Nephron progenitor cell (in vitro differentiated cells): ENCODE measurements at places on chromosomes 11 and 22.

- no peaks in the 10 kb centered on the region for H3K27me3 ChIP-seq
- no peak for DNase-seq
Measured at GRCh38 chr11:77687088-77687487, 49.5 kb upstream of the CLNS1A start.

DNA sequence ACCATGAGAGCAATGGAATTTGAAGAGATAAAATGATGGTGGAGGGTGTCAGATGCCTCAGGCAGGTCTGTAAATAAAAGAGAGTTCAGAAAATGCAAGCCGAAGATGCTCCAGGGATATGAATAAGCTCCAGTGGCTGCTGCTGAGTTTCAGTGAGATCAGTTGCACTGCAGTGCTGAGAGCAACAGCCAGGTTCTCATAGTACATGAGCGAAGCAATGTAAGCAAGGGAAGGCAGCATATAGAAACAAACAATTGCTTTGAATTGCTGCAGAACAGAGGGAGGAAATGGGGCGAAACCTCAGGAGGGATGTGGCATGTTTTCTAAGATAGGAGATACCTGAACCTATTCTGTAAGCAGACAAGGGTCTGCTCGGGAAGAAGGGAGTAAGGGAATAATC is 369.5 kb downstream of the AASDHPPT start:
- no peaks in the 10 kb centered on the region for H3K36me3 ChIP-seq
- no peak for DNase-seq
- H3K4me1 ChIP-seq = peaks cover 14% of the 10 kb centered on the region
- no peaks in the 10 kb centered on the region for H3K27me3 ChIP-seq
- no peak overlapping the region for H3K27ac ChIP-seq

GRCh38 chr22:41821471-41822316 is 11.2 kb upstream of the SREBF2 start:
- no peak for DNase-seq
- H3K27me3 ChIP-seq = peaks cover 3% of the 10 kb centered on the region
- peaks cover 43% of the 10 kb centered on the region for H3K36me3 ChIP-seq
- peak overlapping the region; percentile 41 for H3K27ac ChIP-seq
- peaks cover 59% of the 10 kb centered on the region for H3K4me1 ChIP-seq

DNA sequence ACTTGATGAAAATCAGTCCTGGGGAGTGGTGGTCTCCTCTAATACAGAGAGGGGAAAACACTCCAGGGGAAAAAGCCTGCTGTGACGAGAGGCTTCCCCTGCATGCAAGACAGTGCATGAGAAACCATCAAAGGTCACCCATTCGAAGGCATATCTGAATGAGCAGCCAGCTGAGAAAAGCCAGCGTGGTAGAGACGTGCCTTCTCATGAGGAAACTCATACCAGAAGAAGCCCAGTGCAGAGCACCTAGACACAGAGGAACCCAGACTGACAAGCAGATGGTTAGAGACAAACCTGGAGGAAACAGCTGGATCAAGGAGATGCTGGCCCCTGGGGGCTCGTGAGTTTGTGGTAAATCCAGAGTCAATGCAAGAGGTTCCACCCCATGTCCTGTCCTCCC is 534.8 kb downstream of the BRD1 start:
- H3K4me1 ChIP-seq = peaks cover 24% of the 10 kb centered on the region
- peaks cover 6% of the 10 kb centered on the region for H3K36me3 ChIP-seq
- DNase-seq = no peak
- H3K27me3 ChIP-seq = peaks cover 15% of the 10 kb centered on the region

- peaks cover 14% of the 10 kb centered on the region for H3K27me3 ChIP-seq
- no peak overlapping the region for H3K27ac ChIP-seq
- H3K36me3 ChIP-seq = no peaks in the 10 kb centered on the region
- H3K4me1 ChIP-seq = peaks cover 5% of the 10 kb centered on the region
- no peak for DNase-seq
- no peak overlapping the region for H3K4me3 ChIP-seq
Measured at GRCh38 chr11:74418509-74418895, 20.3 kb upstream of the PGM2L1 start.

GRCh38 chr11:129230006-129230405 is 37.9 kb upstream of the ARHGAP32 start:
- H3K4me1 ChIP-seq = no peaks in the 10 kb centered on the region
- no peak overlapping the region for H3K27ac ChIP-seq
- DNase-seq = no peak
- no peak overlapping the region for H3K4me3 ChIP-seq

- H3K36me3 ChIP-seq = no peaks in the 10 kb centered on the region
- H3K27ac ChIP-seq = no peak overlapping the region
- peaks cover 61% of the 10 kb centered on the region for H3K27me3 ChIP-seq
- DNase-seq = peak; percentile 64
Measured at GRCh38 chr22:42376711-42377554, 55.3 kb downstream of the NFAM1 start.

DNA sequence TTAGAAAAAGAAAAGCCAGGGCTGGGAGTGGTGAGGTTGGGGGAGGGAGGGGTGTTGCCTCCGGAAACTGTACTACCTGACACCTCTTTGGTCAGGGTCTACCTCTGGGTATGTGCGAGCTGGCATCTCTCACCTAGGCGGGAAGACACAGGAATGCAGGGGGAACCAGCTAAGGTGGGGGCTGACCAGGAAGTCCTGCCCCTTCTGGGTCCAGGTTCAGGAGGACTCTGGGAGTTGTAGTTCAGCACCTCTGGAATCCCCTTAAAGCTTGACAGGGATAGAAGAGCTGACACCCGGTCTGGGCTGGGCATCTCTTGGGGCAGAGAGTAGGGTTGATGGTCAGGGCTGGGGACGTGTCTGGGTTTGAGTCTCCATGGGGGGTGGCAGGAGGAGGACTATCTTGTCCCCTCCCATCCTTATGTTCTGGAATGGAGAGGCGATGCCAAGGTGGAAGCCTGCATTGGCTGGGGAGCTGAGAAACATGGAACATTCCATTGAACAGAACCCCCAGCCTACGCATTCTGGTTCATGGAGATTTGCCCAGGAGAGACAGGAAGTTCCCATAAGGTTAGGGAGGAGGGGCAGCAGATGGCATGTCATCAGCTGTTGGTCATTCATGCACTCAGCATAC is 2.1 kb upstream of the KIAA1671 start:
- H3K36me3 ChIP-seq = no peaks in the 10 kb centered on the region
- peaks cover 5% of the 10 kb centered on the region for H3K27me3 ChIP-seq
- H3K4me1 ChIP-seq = peaks cover 61% of the 10 kb centered on the region
- H3K27ac ChIP-seq = no peak overlapping the region
- H3K4me3 ChIP-seq = peak overlapping the region; percentile 73

- DNase-seq = no peak
- H3K36me3 ChIP-seq = no peaks in the 10 kb centered on the region
- peaks cover 17% of the 10 kb centered on the region for H3K27me3 ChIP-seq
- H3K4me1 ChIP-seq = peaks cover 64% of the 10 kb centered on the region
- H3K4me3 ChIP-seq = no peak overlapping the region
Measured at GRCh38 chr22:48088926-48089536, 1326.6 kb downstream of the TBC1D22A start.

GRCh38 chr22:45164270-45165088 is 754 bp downstream of the NUP50 start:
- peak overlapping the region; percentile 77 for H3K27ac ChIP-seq
- peaks cover 4% of the 10 kb centered on the region for H3K27me3 ChIP-seq
- H3K4me1 ChIP-seq = peaks cover 56% of the 10 kb centered on the region
- peaks cover 31% of the 10 kb centered on the region for H3K36me3 ChIP-seq
- DNase-seq = peak; percentile 59
- H3K4me3 ChIP-seq = peak overlapping the region; percentile 97

DNA sequence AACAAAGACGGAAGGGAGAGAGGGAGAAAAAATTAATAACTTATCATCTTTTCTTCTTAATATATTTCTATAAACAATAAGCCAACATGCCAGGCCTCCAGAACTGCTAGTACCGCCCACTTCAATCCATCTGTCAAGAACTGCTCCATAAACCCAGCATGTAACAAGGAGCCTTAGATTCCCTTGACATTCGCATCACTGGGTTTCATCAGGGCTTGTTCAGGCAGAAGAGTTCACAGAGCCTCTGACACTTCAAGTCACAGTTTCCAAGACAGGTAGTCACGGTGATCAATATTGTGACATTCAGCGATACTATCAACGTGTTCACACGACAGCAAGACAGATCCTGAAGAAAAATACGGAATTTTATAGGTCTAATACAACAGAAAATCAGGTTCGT is 61.7 kb downstream of the LARGE2 start:
- peak overlapping the region; percentile 15 for H3K27ac ChIP-seq
- no peak for DNase-seq

DNA sequence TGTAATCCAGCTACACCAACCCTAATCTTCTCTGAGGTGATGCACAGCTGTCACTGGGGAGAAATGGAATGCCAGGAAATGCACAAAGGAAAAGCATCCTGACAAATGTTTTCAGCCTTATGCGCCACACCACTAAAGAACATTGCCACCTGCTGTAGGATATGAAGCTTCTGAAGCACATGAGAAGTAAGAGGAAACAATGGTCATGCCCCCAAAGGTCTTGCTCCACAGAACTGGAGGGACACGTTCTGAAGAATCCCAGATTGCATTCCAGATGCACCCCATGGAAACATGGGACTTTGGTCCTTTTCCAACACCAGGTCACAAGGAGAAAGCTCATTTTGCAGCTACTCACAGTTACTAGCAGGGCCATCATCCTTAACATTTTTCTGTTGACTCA is 48.7 kb upstream of the ZBED5 start:
- H3K4me1 ChIP-seq = peaks cover 18% of the 10 kb centered on the region
- DNase-seq = no peak
- no peak overlapping the region for H3K27ac ChIP-seq
- H3K4me3 ChIP-seq = no peak overlapping the region

- no peaks in the 10 kb centered on the region for H3K36me3 ChIP-seq
- peak within 1 kb of the TSS; percentile 52 for H3K27ac ChIP-seq
Measured at GRCh38 chr11:124935548-124936514, at the start of gene HEPACAM. Gene HEPACAM, minus strand, starts transcription at chr11:124936047. Its CDS starts 41 bp downstream, at chr11:124936006.

- H3K27ac ChIP-seq = peak overlapping the region; percentile 36
- H3K4me1 ChIP-seq = peaks cover 31% of the 10 kb centered on the region
- peak overlapping the region; percentile 95 for H3K4me3 ChIP-seq
- DNase-seq = no peak
- peaks cover 27% of the 10 kb centered on the region for H3K36me3 ChIP-seq
Measured at GRCh38 chr11:36377759-36378564, 81.9 kb downstream of the PRR5L start.

GRCh38 chr11:111089759-111090158 is 155.8 kb upstream of the POU2AF2 start:
- no peaks in the 10 kb centered on the region for H3K36me3 ChIP-seq
- DNase-seq = no peak
- H3K4me3 ChIP-seq = no peak overlapping the region
- H3K27me3 ChIP-seq = peaks cover 6% of the 10 kb centered on the region
- H3K4me1 ChIP-seq = peaks cover 13% of the 10 kb centered on the region

- no peak overlapping the region for H3K27ac ChIP-seq
- no peaks in the 10 kb centered on the region for H3K36me3 ChIP-seq
- H3K4me1 ChIP-seq = peaks cover 33% of the 10 kb centered on the region
- H3K27me3 ChIP-seq = peaks cover 45% of the 10 kb centered on the region
- no peak for DNase-seq
Measured at GRCh38 chr22:27576815-27577573, 224.6 kb downstream of the MN1 start.

DNA sequence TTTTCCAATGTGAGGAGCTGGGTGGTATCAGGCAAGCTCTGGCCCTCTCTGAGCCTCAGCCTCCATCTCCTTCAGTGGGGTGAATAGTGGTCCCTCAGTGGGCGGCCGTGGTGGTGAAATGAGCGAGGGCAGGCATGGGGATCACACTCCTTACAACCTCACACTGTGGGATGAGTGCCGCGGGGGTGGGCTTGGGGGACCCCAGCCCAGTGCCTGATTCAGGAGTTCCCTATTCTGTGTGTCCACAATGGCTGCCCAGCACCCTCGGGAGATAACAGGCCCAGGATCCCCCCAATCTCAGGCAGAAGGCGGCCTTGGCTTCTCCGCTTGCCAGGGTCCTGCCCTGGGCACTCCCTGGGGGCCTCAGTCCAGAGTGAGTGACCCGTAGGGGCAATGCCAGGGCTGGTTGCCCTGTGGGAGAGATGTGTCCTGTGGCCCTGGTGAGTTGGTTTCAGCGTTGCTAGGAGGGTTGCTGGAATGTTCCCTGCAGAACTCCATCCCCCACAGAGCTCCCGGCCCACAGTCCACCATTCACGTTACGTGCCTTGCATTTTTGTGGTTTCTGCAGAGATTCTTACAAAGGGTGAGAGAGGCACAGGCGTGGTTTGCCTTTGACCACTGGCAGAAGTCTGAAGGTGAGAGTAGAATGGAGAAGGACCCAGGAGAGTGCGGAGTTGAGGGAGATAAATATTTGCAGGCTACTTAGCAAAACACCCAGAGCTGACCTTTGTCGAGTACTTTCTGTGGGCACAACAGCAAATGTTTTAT is 2.9 kb downstream of the ALDH3B1 start:
- H3K36me3 ChIP-seq = no peaks in the 10 kb centered on the region
- no peaks in the 10 kb centered on the region for H3K27me3 ChIP-seq
- no peak overlapping the region for H3K4me3 ChIP-seq
- H3K27ac ChIP-seq = no peak overlapping the region
- H3K4me1 ChIP-seq = peaks cover 44% of the 10 kb centered on the region

- no peak overlapping the region for H3K27ac ChIP-seq
- H3K36me3 ChIP-seq = peaks cover 19% of the 10 kb centered on the region
- no peak for DNase-seq
- H3K4me1 ChIP-seq = peaks cover 74% of the 10 kb centered on the region
Measured at GRCh38 chr11:12706545-12707499, 32.6 kb downstream of the TEAD1 start.

- DNase-seq = no peak
- peaks cover 7% of the 10 kb centered on the region for H3K27me3 ChIP-seq
- H3K27ac ChIP-seq = no peak overlapping the region
- peaks cover 67% of the 10 kb centered on the region for H3K4me1 ChIP-seq
Measured at GRCh38 chr11:13117344-13117743, 108.2 kb downstream of the RASSF10 start.

DNA sequence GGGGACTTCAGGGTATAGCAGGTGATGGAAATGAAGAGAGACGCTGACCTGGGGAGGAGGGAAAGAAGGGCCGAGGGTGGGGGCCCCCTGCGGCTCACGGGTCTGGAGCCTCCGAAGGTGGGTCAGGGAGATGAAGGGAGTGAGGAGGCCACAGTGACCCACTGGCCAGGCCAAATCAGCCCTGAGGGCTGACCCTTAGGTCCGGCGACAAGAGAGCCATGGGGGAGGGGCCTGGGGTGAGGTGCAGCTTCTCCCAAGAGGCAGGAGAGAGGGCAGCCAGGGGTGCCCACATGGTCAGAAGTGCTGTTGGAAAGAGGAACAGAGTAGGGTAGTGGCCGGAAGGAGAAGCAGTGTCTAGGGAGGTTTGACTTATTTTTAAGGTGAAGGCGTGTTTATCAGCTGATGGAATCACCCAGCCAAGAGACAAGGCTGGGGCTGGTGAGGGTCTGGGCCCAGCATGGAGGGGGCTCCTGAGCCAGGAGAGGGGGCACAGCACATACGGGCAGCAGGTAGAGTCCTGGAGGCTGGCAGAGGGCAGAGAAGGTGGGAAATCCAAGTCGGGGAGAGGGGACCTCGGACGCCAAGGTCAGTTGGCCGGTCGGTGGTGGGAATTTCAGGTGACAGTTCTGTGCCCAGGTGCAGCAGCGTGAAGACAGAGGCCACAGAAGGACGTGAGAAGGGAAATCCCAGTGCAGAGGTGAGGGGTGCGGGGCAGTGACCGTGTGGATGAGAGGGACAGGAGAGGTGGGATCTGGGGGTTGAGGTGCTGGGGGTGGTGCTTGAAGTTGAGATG is 49.0 kb downstream of the LINC01488 start:
- no peaks in the 10 kb centered on the region for H3K36me3 ChIP-seq
- no peak overlapping the region for H3K27ac ChIP-seq
- DNase-seq = no peak
- H3K27me3 ChIP-seq = peaks cover 22% of the 10 kb centered on the region
- no peak overlapping the region for H3K4me3 ChIP-seq
- peaks cover 32% of the 10 kb centered on the region for H3K4me1 ChIP-seq
